ENCODE measurements at places on chromosomes 7 and 10.
A peak's percentile ranks its signal among the peaks of the same experiment; 100 is the strongest.

- peak; percentile 24 for DNase-seq
These were observed 3.9 kb upstream of the SAR1A start for GRCh38 chr10:70174058-70174741.

GRCh38 chr7:144653449-144653848 is 182.4 kb downstream of the TPK1 start:
- DNase-seq = no peak

- no peak for DNase-seq
These were observed 30.1 kb downstream of the TMEM178B start for GRCh38 chr7:141103847-141104429.

DNA sequence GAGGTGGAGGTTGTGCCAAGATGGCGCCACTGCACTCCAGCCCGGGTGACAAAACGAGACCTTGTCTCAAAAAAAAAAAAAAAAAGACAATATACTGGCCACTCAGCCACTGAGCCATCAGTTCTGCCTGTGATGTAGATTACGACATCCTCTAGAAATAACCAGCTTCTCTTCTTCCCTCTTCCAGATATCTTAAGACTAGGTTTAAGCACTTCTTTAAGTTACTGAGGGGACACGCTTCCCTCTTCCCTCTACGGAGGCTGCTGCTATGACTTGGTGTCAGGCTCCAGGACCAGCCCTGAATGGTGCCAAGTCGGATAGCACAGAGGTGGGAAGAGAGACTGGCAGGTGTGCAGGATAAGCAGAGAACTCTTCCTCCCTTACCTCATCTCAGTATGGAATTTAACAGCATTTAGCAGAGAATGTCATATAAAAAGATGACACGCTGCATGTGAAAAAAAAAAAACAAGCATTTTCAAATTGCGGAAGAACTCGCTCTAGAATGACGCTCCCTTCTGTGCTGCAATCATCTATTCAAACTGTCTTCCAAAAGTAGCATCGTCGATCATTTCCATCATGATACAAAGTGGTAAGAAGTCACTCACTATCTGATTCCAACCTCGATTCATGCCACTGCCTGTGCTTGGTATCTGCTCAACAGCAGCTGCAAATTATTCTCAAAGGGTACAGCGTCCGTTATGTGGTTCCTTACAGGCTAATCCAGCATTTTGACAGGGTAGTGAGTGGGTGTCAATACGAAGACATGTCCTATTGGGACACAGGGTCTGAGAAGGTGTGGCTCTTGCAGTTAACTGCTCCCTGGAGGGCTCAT is 13.8 kb downstream of the DAGLB start:
- DNase-seq = no peak

DNA sequence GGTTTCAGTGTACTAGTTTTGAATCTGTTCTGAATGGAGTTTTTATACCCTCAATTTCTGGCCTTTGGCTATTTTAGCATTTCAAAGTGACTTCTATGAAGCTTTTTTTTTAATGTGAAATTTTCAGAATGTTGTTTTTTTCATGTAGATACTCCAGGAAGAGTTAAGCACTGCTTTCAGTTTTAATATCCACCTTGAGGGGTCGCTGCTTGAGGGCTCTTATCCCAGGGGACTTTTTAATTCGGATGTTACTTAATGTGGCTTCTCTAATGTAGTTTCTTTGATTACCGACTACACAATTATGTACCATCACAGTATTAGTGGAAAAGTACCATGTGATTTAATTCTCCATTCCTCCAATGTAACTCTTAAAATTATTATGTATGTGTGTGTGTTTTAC is 5.2 kb downstream of the IFIT5 start:
- no peak for DNase-seq

DNA sequence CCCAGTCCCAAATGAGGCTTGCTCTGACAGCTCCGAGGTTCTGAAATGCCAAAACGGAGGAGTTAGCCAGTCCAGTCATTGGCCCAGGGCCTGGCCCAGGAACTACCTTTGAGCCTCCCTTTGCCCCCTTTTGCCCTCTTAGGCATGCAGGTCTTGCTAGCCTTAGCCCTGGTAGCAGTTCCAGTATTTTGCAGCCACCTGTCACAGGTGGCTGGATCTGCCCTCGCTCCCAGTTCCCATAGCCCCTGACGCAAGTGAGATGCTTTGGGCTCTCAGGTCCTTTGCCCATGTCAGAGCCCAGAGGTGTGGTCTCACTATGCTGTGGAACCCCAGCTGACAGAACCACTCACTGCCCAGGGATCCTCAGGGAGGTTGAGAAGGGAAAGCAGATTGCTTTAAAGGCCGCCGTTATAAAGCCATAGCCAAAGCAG is 42.0 kb downstream of the GPRIN2 start:
- no peak for DNase-seq

All from activated naive CD4-positive, alpha-beta T cell treated with Interleukin-2 at 50 U/mL for 16 hours (primary cell).